Osteoblast (primary cell): ENCODE measurements at places on chromosomes 4 and X. TPM values are rescaled to one million over a fixed set of nuclear protein-coding genes. Genes with fewer than 3 reads are reported as not detected.

GRCh38 chr4:42401171-42401570 is 3.9 kb downstream of the SHISA3 start:
- no peak overlapping the region for H3K4me3 ChIP-seq
- H3K36me3 ChIP-seq = no peaks in the 10 kb centered on the region
- H3K27me3 ChIP-seq = peaks cover 28% of the 10 kb centered on the region

- H3K36me3 ChIP-seq = no peaks in the 10 kb centered on the region
- no peak overlapping the region for H3K4me3 ChIP-seq
- H3K4me1 ChIP-seq = no peaks in the 10 kb centered on the region
- H3K27ac ChIP-seq = no peak overlapping the region
Measured at GRCh38 chr4:189147005-189147929, 793.4 kb upstream of the FRG1 start.

Gene CLTRN
- 0.29 and 0.36 TPM in 2 replicates for total RNA-seq

Gene KLHL34
- total RNA-seq = under 0.01 TPM in 1 of 2 replicates, not detected in the other

DNA sequence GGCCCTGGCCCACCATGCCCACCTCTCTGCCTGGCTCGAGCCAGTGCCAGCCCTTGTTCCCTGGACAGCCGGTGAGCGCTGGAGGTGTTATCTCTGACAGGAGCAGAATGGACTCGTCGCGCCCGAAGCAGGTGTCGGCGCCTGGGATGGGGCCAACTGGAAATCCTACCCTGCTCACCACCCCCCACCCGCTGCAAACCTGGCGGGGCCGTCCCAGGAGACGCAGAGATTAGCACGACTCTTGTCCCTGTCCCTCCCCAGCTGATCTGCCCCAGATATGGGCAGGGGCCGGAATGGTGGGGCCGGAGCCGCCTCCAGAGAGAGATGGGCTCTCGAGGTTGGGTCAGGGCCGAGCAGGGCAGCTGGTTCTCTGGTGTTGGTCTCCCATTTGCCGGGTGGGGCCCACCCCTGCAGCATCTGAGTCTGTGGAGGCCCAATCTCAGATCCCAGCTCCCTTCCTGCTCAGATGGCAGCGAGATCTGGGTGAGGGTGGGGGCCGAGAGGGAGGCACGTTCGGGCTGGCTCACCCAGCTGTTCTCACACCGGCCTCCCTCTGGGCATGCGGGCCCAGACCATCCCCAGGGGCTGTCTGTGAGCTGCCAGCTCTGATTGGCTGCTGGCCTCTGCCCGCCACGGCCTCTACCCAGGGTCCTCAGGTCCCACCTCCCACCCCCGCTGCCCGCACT is 20.1 kb upstream of the FGFR3 start:
- no peaks in the 10 kb centered on the region for H3K36me3 ChIP-seq
- no peaks in the 10 kb centered on the region for H3K4me1 ChIP-seq
- H3K27me3 ChIP-seq = peaks cover 14% of the 10 kb centered on the region
- no peak overlapping the region for H3K27ac ChIP-seq
- DNase-seq = no peak

GRCh38 chr4:81366779-81367178 is 104.9 kb downstream of the RASGEF1B start:
- DNase-seq = no peak
- no peak overlapping the region for H3K4me3 ChIP-seq
- H3K36me3 ChIP-seq = no peaks in the 10 kb centered on the region
- no peaks in the 10 kb centered on the region for H3K27me3 ChIP-seq

DNA sequence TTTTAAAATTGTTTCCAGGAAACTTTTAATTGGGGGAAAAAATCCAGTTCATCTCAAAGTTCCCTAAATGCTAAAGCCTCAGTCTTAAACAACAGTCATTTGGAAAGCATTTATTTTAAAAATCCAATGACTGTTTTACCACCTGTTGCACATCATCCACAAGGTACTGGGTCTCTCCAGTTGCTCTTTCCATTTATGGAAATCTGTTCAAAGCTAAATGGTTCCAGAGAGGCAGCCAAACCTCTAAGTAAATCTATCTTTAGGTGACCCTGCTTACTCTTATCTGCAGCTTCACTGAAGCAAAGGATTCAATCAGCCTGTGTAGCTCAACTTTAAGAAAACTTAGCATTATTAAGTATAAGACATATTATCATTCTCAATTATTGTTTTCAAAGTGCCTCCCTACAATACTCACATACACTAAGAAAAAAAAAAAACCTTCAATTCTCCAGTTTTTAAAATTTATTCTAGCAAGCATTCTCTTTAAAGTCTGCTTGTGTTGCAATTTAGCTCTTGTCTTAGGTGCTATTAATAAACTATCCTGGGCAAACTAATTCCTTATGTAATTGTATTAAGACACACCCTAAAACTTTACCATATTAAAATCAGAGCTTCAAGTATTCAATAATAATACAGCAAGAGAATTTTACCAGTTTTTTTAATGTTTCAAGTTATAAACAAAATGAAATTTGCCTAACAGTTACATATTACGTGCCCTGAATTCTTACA is 60.6 kb downstream of the NOCT start:
- no peaks in the 10 kb centered on the region for H3K36me3 ChIP-seq
- no peaks in the 10 kb centered on the region for H3K27me3 ChIP-seq
- no peak overlapping the region for H3K4me3 ChIP-seq
- no peaks in the 10 kb centered on the region for H3K4me1 ChIP-seq

Gene BEX2
- 2.4 and 4.3 TPM in 2 replicates for total RNA-seq

Gene FAT4
- total RNA-seq = 27.9 and 31.2 TPM in 2 replicates

- no peak for DNase-seq
- H3K27ac ChIP-seq = no peak overlapping the region
- no peaks in the 10 kb centered on the region for H3K4me1 ChIP-seq
- no peaks in the 10 kb centered on the region for H3K36me3 ChIP-seq
Measured at GRCh38 chr4:40536032-40536431, 93.6 kb downstream of the RBM47 start.

DNA sequence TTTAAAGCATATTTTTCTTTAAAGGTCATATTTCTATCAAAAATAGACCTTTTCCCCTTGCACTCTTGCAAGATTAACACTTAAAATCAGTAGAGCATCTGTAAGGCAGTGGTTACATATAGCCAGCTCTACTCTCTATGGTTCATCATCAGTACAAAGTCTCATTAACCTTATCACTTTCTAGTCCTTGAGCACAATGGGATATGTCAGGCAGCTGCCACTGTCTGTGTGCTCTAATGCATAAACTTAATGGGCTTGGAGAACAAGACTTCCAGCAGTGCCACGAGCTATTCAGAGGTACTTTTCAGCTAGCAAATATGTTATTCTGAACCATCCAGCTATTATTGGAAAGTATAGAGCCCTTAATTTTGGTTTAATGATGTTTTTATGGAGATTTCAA is 393.7 kb downstream of the GASK1B start:
- H3K27ac ChIP-seq = no peak overlapping the region
- no peaks in the 10 kb centered on the region for H3K4me1 ChIP-seq
- no peak overlapping the region for H3K4me3 ChIP-seq

DNA sequence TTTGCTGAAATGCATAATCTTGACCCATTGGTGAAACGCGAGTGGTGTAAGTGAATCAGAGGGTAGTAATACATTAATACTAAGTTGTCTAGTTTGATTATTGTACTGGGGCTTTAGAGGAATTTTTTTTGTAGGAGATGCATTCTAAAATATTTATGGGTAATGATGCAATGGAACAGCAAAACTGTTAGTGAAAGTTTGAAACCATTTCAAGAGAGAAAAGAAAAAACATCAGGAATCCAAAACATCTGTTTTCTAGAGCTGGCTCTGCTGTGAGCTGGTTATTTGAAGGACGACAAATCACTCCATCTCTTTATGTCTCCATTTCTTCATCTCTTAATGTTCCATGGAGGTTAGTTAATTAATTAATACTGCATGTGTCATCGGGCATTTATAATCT is 351.9 kb upstream of the FAT1 start:
- H3K36me3 ChIP-seq = no peaks in the 10 kb centered on the region
- no peak for DNase-seq
- no peaks in the 10 kb centered on the region for H3K27me3 ChIP-seq

DNA sequence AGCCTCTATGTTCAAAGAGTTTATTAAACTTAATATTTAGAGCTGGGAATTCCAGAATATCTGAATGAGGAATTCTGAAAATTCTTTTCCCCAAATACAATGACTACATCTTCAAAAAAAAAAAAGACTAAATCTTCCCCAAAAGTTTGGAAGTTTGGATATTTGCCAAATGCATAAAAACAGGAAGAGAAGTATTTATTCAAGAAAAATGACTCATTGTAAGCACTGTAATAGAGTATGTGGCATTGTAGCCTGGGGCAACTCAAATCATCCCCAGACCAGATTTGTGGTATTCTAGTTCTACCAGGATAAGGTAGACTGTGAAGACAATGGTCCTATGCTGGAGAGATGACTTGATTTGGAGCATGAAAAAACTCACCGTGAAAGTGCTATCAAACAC is 78.5 kb upstream of the PDHA2 start:
- no peaks in the 10 kb centered on the region for H3K36me3 ChIP-seq
- H3K4me3 ChIP-seq = no peak overlapping the region
- no peak overlapping the region for H3K27ac ChIP-seq
- DNase-seq = no peak

GRCh38 chrX:131057706-131058105 is 440 bp upstream of the ARHGAP36 start:
- no peaks in the 10 kb centered on the region for H3K4me1 ChIP-seq
- H3K27ac ChIP-seq = no peak overlapping the region
- DNase-seq = no peak

DNA sequence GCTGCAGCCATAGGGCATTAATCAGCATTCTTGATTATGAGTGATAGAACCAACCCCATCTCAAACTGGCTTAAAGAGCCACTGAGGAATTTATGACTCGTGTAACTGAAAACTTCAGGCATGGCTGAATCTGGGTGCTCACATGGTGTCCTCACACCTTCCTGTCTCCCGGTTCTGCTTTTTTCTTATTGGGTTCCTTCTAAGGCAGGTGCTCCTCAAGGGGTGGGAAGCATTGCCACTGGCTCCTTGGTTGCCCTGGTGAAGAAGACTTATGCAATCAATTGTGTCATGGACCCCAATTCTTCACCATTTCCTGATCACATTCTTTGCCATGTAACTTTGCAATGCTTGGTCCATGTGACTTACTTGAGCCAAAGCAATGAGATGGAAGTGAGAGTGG is 4.3 kb upstream of the ZCCHC4 start:
- no peaks in the 10 kb centered on the region for H3K36me3 ChIP-seq
- H3K27ac ChIP-seq = no peak overlapping the region
- peaks cover 17% of the 10 kb centered on the region for H3K4me1 ChIP-seq
- no peak for DNase-seq
- H3K4me3 ChIP-seq = no peak overlapping the region

DNA sequence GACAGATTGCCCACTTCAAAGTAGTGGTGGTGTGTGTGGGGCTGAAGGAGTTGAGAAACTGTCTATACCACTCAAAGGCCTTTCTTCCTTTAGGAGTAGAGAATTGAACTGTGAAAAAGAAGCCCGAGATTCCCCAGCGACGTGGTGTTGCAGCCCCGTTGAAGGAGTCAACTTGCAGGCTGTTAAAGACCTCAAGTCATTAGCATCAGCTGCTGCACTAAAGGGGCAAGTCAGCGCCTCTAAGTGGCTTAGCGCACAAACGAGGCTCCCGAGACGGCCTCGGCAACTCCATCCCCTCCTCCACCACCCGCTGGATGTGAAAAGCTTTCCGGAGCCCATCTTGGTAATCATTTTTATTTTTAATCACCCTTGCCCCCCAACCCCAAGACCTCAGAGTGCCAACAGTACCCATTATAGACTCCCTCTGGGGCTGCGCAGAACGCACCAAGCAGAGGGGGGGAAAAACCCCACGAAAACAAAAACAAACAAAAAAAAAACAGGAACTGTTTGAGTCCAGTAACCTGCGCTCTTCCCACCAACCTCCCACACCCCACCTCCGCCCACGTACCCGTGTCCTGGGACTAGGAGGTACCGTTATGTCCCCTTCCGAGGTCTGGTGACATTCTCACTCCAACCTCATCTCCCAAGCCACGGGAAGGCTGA is 913 bp upstream of the PRDM8 start:
- DNase-seq = peak; percentile 70
- H3K27me3 ChIP-seq = no peaks in the 10 kb centered on the region
- peaks cover 22% of the 10 kb centered on the region for H3K4me1 ChIP-seq
- H3K27ac ChIP-seq = no peak overlapping the region

Gene CXCL3
- 0.36 TPM in 1 of 2 replicates, not detected in the other for total RNA-seq

- H3K4me1 ChIP-seq = peaks cover 14% of the 10 kb centered on the region
- no peak overlapping the region for H3K4me3 ChIP-seq
- H3K27ac ChIP-seq = no peak overlapping the region
- no peak for DNase-seq
- H3K36me3 ChIP-seq = peaks cover 18% of the 10 kb centered on the region
- H3K27me3 ChIP-seq = peaks cover 3% of the 10 kb centered on the region
Measured at GRCh38 chr4:52711272-52711671, 40.0 kb downstream of the ERVMER34-1 start.

Gene AVPR2
- not detected in 2 replicates for total RNA-seq

GRCh38 chr4:16626945-16627344 is 271.5 kb downstream of the LDB2 start:
- no peaks in the 10 kb centered on the region for H3K27me3 ChIP-seq
- DNase-seq = peak; percentile 86
- peak overlapping the region; percentile 98 for H3K27ac ChIP-seq
- H3K36me3 ChIP-seq = no peaks in the 10 kb centered on the region
- no peak overlapping the region for H3K4me3 ChIP-seq

DNA sequence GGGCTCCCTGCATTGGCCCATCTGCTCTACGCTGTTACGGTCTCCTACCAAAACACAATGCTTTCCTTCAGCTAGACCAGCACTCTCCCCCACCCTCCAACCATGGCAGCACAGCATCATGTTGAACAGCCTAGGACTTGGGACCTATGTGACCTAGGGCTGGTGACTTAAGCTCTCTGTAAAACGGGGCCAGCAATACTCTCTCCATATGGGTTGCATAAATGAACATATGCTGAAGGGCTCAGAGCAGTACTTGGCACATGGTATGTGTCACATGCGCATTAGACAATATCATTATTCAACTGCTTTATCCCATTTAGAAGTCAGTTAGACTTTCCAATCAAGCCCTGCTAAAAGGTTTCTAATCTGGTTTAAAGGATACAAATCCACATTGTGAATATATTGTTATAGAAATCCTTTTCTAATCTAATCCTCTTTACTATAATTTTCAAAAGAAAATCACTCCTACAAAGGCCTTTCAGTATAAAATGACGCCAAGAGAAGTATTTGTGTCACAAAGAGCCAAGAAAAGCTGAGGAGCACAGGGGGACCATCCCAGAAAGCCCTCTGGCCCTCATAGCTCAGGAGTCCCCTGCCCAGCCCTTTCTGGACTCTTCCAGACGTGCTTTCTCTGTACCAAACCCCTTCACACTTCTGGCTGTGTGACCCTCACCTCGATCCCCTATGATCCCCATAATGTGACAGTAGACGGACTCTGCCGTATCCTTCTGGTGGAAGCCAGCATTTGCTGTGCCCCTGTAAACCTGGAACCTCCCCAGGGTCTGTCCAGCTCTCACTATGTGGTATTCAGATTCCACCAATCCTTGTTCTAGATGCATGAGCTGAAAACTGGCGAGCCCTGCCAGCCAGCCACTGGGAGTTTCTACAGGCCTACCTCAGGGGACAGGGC is 42.3 kb downstream of the NSG1 start:
- H3K4me3 ChIP-seq = no peak overlapping the region
- peaks cover 12% of the 10 kb centered on the region for H3K4me1 ChIP-seq
- no peak overlapping the region for H3K27ac ChIP-seq
- peaks cover 32% of the 10 kb centered on the region for H3K36me3 ChIP-seq
